ENCODE measurements at places on chromosomes 7 and 10.

DNA sequence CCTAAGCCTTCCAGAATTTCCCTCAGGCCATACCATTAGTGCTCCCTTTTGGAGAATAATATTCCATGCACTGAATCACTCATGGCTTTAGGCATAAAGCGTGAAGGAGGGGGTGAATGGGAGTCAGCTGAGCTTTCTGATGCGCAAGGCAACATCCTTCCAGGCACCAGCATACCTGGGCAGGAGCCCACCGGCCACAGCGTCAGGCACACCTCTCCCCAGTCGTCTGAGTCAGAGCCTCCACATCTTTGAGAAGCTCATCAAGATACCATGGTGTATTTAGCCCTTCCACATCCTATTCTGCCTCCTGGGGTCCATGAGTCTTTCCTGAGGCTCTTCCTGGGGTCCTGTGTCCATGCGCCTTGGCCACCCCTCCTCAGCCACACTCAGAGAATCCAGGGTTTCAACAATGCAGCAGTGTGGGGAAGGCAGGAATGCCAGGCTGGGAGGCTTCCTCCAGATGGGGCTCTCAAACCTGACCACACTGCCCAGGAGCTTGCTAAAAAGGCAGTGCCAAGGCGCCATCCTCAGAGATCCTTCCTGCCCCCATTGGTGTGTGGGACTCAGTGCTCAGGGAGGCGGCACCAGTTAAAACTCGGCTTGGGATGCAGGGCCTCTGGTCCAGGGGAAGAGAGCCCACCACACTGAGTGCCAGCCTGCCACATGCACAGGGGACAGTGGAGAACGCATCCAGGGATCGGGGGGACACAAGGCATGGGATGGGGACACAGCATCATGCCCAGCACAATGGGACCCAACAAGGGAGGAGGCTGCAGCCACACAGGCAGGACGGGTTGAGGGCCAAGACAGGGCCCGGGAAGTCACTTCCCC is 31.6 kb downstream of the RASGEF1A start:
- DNase-seq, result no peak

GRCh38 chr10:120039826-120040225 is 147.3 kb downstream of the SEC23IP start:
- DNase-seq, result no peak

DNA sequence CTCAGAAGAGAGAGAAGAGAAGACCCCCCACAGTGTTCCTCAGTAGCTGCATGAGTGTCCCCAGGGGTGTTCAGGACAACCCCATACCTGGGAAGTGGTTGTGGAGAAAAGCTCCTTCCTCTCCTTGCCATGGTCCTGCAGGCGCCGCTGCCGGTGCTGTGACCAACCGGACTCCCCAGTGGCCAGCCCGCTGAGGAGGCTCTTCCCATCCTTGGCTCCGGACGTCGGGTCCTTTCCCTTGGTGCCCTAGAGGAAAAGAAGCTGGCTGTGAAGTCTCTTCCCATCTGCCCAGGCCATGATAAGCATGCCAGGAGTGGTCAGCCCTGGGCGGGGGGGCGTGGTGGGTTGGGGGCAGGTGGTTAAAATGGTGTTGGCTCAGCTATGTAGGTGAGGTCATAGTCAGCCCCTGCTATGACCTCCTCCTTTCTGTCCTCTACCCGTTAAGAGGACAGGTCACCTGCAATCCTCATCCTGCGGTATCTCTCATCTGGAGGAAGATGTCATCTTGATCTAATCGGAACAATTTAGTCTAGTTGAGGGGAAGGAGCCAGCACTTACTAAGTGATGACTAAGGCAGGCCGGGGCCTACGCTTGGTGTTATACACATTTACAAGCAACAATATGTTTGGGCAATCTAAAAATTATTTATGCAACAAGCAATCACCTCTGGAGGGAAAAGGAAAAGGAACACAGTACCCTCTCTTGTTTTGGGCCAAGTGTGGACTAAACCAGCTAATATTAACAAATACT is 13.2 kb downstream of the WDR91 start:
- no peak for DNase-seq

GRCh38 chr10:78547397-78547796 is 513.7 kb downstream of the RPS24 start:
- DNase-seq, result no peak

- no peak for DNase-seq
Measured at GRCh38 chr10:78903341-78903940, 165.3 kb upstream of the ZMIZ1 start.

GRCh38 chr10:98125940-98126631 is 8.4 kb upstream of the R3HCC1L start:
- DNase-seq, result no peak

DNA sequence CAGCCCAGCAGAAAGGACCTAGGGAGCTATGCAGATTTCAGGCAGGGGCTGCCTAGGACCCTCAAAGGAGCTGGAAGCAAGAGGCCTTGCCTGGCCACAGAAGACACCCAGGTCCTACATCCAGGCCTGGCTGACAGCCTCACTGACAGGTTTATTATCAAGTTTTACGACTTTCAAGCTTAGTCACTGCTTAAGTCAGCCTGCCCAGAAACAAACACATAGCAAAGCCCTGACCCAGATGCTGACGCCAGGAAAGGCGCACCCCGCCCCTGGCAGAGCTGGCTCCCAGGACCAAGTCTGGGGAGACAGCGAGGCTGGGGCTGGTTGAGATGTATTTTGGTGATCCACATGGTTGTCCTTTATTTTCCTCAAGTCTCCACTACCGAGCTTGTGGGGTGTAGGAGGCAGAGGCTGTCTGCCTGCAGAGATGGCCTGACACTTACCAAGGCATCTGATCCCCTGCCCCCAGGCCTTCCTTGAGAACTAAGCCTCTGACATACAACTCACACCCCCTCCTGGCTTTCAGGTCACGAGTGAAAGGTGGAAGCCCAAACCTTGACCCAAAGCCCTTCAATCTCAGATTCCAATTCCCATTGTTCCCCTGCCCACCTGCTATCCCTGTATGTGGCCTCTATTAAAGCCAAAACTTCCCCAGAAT is 80.7 kb upstream of the EMX2 start:
- DNase-seq, result peak; percentile 91

GRCh38 chr10:69866688-69867461 is 65.2 kb downstream of the COL13A1 start:
- DNase-seq, result no peak

DNA sequence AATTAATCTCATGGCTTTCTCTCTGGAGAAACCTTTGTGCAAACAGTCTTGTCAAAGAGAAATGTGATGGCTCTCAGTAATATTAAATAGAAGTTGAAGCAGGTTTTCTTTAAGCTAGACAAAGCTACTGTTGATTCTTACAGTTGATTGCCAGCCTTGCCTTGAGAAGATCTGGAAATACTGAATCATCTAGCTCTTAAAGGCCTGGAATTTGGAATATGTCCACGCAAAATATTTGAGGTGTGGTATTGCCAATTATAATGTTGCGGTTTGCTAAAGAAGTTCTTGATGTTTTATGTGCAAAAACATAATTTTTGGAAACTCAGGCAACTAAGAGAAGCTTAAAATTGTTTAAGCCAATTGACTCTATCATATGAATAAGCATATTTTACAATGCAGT is 371.9 kb downstream of the PHF14 start:
- DNase-seq, result peak; percentile 25

- peak; percentile 48 for DNase-seq
Measured at GRCh38 chr7:127792528-127793342, 140.7 kb downstream of the SND1 start.

- DNase-seq, result no peak
Measured at GRCh38 chr7:773622-773915, 46.5 kb upstream of the PRKAR1B start.

GRCh38 chr7:114047889-114048288 is 129.1 kb upstream of the PPP1R3A start:
- no peak for DNase-seq

- DNase-seq, result no peak
Measured at GRCh38 chr7:70598976-70599375, 533.0 kb upstream of the GALNT17 start.

DNA sequence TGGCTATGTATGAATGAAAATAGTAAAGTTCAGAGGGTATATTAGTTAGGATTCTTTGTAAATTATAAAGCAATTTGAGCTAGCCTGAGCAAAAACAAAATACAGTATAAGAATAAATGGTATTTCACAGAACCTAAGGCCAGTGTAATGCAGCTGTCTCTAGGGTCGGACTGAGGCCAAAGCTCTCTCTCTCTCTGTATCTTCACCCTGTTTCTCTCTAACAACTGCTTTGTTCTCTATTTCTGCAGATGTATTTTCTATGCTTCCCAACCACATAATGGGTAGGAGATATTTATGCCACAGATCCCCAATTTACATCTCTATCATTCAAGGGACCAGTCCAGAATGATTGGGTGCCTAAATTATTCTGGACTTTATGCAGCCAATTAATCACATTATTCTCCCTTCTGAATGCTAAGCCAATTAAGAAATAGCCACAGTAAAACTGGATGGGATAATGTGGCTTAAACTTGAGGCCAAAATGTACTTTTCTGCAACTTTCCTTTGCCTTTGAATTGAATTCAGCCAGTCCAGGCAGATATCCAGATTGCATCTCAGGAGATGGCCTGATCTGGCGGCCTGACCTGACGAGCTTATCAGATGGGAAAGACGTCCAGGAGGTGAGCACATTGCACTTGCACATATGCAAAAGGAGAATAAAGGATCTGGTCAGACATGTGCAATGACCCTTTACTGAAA is 24.6 kb upstream of the IMMP2L start:
- DNase-seq, result no peak

- DNase-seq, result no peak
Measured at GRCh38 chr7:46011501-46011900, 90.4 kb upstream of the IGFBP3 start.

DNA sequence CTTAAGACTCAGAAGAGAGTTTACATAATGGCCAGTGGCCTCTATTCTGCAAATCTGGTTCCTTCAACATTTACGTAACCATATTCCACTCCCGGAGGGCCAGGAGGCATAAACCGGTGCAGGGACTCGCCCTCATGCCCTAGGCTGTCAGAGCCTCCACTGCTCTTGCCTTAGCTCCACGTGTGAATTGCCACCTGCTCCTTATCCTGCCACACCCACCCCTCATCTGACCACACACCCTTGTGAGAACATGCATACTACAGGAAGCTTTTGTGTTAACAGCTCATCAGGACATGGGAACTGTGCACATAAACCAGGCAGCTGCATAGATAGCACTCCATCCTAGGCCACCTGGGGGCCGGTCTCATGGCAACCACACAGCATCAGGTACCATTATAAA is 146.7 kb upstream of the PFKP start:
- no peak for DNase-seq

DNA sequence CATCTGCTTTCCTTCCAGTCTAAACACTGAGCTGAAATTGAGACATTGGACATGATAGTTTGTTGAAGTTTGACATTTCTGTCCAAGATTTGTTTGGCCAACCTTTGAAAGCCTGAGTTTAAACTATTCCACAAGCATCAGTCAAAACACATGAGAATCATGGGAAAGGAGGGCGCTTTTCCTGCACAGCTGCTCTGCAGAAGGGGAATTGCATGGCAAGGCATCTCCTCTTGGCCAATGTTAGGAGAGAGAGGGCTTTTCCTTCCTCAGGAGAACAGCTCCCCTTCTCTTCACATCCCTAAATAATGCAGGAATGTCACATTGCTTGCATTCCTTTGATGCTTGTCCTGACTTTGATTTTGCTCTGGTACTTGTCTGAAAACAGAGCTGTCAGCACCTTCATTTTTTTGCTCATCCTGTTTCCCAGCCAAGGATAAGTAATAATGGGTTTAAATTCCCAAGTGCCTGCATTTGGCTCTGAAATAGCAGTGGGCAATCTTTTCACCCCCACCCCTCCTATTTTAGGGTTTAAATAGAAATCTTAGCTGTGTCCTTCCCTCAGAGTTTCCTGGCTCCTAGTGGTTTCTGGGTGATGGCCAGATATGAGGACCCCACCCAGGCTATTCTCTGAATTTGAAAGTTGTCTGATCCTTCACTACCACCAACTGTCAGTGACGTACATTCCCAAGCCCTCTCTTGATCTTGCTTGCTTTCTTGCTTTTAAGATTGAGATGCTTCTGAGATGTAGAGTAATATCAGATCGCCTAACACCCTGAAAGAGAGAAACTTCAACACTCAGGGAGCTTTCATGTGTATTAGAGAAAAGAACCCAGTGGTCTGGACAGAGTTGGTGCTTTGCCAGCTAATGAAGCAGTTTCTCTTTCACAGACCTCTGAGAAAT is 75.2 kb upstream of the NPVF start:
- DNase-seq, result no peak

- peak; percentile 56 for DNase-seq
Measured at GRCh38 chr10:119103903-119104653, at the start of gene DENND10. TSS of gene DENND10 (plus strand) at chr10:119104113. CDS start at chr10:119104143, 30 bp downstream.

GRCh38 chr10:53453196-53453595 is 680.6 kb upstream of the MBL2 start:
- DNase-seq, result peak; percentile 58

GRCh38 chr10:122311716-122312115 is 40.6 kb downstream of the BTBD16 start:
- no peak for DNase-seq

GRCh38 chr10:49168171-49168540 is 20.0 kb downstream of the TMEM273 start:
- DNase-seq, result no peak

GRCh38 chr10:132648072-132648850 is 110.7 kb downstream of the INPP5A start:
- DNase-seq, result no peak

GRCh38 chr10:124049484-124049883 is 43.9 kb downstream of the CHST15 start:
- DNase-seq, result peak; percentile 73

All from PC-3 (cell line).